Activated T-cell treated with anti-CD3 and anti-CD28 coated beads, Interleukin-2, amount 50 U/mL, for 4 hours (primary cell): ENCODE measurements at places on chromosomes 3 and 15. TPM values are rescaled to one million over a fixed set of nuclear protein-coding genes. Genes with fewer than 3 reads are reported as not detected.

Gene OCA2
- total RNA-seq = not detected

DNA sequence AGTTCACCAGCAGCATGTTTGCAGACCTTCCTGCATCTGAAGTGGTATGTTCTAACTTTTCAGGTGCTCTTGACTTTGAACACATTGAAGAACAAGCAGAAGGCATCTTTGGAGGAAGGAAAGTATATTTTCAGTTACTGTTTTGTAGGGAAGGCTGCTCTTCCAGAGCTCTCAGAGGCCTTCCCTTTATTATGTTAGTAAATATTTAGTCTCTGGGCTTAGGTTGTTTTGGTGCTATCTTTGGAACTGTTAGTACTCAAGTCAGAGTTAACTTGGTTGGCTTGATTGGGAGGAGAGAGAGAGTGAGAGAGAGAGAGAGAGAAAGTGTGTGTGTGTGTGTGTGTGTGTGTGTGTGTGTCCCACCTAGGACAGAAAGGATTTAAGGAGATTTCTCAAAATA is 188.2 kb downstream of the ITPR1 start:
- no peak for DNase-seq

DNA sequence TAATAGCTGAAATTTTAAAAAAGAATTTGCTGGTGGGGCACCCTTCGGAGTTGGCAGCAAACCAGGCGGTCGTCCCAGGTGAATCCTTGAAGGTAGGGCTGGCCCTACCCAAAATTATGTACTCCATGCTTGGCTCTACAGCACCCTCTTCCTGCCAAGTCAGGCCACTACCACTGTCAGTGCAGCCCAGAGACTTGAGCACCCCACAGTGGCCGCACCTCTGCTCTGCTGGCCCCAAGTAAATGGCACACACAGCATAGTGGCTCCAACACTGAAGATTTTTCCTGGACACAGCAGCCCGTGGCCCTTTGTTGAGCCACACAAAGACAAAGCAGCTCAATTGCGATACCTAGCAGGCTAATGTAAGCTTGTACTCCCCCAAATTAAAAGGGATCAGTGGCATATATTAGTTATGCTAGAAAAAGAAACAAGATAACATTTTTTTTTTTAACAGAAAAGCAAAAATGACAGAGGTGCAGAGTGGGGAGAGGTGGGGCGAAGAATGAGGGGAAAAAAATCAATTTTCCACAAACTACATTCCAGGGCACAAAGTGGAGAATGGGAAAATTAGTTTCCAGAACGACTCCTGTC is 250.5 kb downstream of the UACA start:
- DNase-seq = peak; percentile 52

Gene MAP1A
- 1.2 TPM for total RNA-seq

Gene BLOC1S6
- total RNA-seq = 49.6 TPM

DNA sequence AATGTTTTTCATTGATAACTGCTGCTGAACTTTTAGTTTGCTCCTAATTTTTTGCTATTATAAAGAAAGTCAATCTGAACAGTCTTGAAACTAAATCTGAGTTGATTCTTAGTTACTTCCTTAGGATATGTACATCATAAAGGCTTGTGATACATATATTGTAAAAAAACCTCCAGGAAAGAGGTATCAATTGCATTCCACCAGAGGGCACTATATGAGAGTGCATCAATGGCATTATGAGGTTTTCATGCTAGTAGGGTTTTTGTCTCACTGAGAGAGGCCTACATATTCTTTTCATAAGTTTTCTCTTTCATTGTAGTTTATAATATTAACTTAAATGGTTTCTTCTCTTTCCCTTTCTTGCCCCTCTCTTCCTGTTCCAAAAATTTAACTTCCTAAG is 46.9 kb downstream of the PIK3R4 start:
- no peak for DNase-seq

Gene SLCO3A1
- 4.8 TPM for total RNA-seq

DNA sequence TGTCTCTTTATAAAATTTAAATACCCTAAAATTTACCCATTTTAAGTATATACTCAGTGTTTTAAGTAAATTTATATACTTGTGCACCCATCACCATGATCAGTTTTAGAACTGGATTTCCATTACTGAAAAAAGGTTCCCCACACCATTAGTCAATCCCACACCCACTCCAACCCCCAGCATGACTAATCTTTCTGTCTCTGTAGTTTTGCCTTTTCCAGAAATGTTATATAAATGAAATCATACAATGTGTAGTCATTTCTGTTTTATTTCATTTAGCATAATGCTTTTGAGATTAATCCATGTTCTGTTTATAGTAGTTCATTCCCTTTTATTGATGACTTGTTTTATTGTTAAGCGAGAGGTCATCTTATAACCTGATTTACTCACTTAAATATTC is 66.1 kb upstream of the LIMD1 start:
- no peak for DNase-seq

- DNase-seq = no peak
These were observed 7.5 kb upstream of the C3orf80 start for GRCh38 chr3:160217675-160218074.

DNA sequence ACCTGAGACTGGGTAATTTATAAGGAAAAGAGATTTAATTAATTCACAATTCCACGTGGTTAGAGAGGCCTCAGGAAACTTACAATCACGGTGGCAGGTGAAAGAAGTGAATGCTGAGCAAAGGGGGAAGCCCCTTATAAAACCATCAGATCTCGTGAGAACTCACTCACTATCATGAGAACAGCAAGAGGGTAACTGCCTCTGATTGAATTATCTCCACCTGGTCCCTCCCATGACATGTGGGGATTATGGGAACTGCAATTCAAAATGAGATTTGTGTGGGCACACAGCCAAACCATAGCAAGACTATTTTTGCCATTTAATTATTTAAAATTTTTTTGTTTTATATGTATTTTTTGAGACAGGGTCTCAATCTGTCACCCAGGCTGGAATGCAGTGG is 27.0 kb upstream of the KCTD6 start:
- no peak for DNase-seq

Gene BSN
- 0.30 TPM for total RNA-seq

- no peak for DNase-seq
These were observed 85.6 kb upstream of the MEF2A start for GRCh38 chr15:99480016-99480810.

Gene KBTBD12
- not detected for total RNA-seq

Gene ENTPD3
- total RNA-seq = not detected
